Central memory CD4-positive, alpha-beta T cell (primary cell): ENCODE measurements at places on chromosomes 12 and 14.

- no peak for DNase-seq
Observed at GRCh38 chr14:65976761-65977404, 509.3 kb upstream of the CCDC196 start.

DNA sequence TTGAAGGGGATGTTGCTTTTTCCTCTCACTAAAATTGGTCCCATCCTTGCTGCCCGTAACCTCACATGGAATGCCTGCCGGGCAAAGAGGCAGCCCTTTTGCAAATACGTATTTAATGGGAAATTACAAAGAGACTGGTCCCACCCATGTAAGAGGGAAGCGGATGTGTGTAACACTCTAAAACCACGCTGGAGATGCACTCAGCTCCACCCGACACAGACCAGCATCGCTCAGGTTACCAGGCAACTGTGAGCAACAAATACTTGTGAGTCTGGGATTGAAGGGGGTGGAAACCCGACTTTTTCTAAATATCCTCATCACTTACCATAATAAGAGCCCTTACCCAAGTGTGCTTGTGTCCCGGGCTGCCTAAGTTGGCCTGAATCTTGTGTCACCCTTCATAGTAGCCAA is 47.7 kb downstream of the ELK3 start:
- DNase-seq, result peak; percentile 95

GRCh38 chr12:1013618-1014489 is 22.8 kb downstream of the ERC1 start:
- DNase-seq, result no peak

- DNase-seq, result no peak
Observed at GRCh38 chr12:57825451-57825850, 6.9 kb upstream of the AVIL start.

- no peak for DNase-seq
Observed at GRCh38 chr14:73816393-73816816, 35.2 kb upstream of the PTGR2 start.

- no peak for DNase-seq
Observed at GRCh38 chr12:82877963-82878362, 191.3 kb downstream of the TMTC2 start.

DNA sequence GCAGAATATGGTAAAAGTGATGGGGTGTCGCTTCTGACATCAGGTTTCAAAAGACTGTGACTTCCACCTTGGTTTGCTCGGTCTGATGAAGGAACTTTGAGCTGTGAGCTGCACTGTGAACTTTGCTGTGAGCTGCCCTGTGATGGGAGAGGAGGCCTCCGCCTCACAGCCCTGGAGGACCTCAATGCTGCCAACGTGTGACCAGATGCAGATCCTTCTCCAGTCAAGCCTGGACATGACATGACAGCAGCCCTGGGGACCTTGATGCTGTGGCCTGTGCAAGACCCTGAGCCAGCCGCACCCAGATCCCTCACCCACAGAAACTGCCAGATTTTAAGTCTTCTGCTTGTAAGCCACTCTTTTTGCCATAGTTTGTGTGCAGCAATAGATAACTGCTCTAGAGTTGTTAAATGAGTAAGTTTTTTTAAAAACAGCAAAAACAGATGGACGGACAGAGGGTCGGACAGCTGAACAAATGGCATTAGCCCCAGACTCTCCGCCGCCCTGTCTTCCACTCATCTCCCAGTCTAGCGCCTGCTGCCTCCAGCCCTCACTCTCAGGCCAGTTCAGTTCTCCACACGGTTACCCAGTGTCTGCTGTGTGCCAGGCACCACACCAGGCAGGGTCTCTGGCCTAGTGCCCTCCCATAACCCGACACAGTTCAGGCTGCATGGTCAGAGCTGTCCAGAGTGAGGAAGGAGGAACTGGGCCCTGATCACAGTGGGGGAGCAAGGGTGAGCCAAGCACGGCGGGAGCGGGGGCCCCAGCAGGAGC is 13.1 kb upstream of the LRTM2 start:
- DNase-seq, result no peak

DNA sequence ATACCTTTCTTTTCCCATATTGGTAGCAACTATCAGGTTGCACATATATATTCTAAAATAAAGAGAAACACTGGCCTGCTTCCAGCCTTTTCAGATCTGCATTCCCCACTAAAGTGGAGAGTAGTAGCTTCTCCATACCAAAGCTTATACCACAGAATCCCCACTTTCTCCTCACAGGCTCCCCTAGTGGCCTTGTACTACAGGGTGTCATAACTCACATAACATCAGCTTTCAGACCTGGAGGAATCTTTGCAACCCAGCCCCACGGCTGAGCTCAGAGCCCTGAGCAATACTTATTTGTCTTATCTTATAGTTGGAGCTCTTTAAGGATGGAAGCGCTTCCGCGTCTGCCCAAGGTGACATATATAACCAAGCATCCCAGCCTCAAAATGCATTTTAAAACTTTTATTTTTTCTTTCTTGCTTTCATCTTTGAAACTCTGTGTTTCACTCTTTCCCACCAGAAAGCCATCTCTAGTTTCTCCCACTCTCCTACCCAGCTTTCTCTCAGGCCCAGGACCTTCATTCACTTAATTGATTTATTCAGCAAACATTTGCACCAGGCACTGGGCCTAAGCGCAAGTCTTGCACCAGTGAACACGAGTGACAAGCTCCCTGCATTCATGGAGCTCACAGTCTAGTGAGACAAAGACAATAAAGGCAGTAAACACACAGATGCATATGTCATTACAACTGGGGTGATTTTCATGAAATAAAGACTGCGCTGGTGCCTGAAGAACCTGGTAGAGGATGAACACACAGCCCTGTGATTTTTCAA is 254.7 kb downstream of the IPO8 start:
- DNase-seq, result no peak
